ENCODE measurements at places on chromosomes 1 and 21.

GRCh38 chr1:25563330-25564215, 20.2 kb downstream of the LDLRAP1 start:
- no peak for DNase-seq

DNA sequence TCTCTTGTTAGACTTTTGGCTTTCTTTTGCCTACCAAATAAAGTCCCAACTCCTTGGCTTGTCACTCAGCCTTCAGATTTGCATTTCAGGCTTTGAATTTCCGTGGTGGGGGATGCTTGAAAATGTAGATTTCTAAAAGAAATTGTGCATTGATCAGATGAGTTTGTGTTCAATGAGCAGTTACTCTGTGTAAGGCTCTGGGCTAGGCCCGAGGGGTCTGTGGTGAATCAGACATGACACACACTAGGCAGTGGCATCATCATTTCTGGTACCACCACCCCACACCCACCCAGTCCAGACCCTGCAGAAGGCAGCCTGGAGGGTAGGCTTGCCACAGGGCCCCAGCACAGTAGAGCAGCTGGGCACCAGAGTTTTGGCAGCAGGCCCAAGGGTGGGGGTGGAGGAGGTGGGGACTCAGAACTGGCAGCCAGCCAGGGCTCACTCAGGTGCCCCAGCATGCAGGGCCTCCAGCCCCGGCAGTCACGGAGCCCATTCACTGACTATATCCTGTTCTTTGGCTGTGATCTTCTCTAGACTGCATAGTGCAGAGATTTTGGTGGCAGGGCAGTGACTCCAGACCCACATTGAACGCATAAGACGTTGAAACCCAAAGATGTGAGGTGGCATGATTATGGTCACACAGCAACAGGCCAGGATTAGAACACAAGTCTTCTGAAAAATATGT, 97.2 kb upstream of the ARTN start:
- DNase-seq = peak; percentile 31

DNA sequence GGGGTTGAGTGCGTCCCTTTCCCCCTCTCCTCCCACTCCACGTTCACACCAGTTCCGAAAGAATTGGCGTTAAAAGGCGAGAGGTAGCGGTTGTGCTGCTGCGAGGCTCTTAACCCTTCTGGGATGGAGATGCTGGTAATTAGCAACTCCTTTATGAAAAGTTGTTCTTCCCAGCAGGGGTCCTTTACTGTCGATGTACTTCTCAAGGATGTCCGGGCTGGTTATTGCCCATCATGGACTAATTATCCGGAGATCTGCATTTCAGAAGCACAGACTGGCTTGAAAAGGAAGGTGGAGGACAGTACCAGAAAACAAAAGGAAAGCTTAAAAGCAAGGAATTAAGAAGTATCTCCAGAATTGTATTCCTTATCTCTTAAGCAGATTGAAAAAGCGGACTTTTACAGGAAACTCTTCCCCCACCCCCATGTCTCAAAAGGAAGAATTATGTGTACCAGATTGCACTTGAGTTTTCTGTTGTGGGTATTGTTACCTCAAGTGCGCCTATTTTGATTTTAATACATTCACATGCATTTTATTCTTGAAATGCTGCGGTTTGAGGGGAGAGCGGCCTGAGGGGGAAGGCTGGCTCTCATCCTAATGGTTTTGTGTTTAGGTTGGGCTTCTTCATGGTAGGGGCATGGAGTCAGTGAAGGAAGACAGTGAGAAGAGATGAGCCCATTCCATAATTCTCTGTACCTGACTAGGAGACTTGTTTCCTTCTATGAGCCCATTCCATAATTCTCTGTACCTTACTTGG, 1.5 kb downstream of the AK4 start:
- peak; percentile 15 for DNase-seq

DNA sequence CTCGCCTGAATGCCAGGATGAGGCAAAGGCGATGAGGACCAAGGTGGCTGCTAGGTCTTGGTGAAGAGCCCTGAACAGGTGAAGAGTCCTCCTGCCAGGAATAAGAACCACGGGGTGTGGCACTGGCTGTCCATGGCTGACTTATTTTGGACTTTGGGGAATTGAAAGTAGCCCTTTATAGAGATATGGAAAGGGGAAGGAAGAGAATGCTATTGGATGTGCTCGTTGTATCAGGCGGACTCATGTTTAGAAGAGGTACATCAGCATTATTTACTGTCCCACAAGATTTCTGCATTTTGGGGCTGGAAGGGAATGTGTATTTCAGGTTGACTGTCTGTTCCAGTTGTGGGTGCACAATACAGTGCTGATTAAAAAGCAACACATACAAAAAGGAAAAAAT, 465.8 kb downstream of the DSCAM start:
- no peak for DNase-seq

DNA sequence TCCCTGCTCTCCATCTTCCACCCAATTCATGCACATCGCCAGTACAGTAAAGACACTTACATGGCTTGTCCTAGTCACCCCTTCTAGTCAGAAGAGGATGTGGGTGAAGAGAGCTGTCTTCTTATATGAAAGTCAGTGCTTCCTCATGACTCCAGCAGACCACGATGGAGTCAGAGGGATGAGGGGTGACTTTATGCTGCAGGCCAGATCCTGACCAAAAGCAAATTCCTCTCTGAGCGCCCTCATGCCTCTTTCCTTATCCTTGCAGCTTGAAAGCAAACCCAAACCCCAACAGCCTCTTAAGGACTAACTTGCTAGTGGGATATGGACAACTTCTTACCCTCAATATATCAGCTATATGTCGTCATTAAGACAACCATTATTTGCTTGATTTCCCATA, 348.2 kb upstream of the DUSP10 start:
- DNase-seq = peak; percentile 87

DNA sequence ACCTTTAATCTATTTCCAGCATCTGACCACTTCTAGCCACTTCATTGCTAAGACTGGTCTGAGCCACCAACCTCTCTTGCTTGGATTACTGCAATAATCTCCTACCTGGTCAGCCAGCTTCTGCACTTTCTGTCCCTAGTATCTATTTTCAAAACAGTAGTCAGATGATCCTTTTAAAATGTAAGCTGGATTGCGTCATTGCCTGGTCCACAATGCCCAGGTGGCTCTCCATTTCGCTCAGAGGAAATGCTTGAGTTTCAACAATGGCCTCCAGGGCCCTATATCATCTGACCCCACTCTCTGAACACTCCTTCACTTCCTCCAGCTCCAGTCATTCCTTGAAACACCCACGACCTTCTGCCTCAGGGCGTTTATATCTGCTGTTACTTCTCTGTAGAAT, 2.3 kb downstream of the FYB2 start:
- no peak for DNase-seq

GRCh38 chr1:119485201-119485600, 21.8 kb upstream of the HSD3B1 start:
- DNase-seq = no peak

GRCh38 chr1:169110689-169111447, 4.4 kb downstream of the ATP1B1 start:
- no peak for DNase-seq

- no peak for DNase-seq
Observed at GRCh38 chr1:54111624-54112023, 41.2 kb downstream of the CDCP2 start.

DNA sequence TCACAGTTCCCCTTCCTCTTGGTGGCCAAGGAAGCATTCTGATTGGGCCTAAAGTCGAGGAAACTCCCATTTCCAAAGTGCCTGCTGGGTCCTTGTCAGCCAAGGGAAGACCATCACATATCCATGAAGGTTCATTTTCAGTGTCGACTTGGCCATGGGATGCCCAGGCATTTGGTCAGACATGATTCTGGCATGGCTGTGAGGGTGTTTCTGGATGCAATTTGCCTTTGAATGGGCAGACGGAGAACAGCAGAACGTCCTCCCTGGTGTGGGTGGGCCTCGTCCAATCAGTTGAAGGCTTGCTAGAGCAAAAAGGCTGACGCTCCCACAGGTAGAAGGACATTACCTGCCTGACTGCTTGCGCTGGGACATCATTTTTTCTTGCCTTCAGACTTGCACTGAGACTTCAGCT, 48.3 kb upstream of the LBR start:
- no peak for DNase-seq

DNA sequence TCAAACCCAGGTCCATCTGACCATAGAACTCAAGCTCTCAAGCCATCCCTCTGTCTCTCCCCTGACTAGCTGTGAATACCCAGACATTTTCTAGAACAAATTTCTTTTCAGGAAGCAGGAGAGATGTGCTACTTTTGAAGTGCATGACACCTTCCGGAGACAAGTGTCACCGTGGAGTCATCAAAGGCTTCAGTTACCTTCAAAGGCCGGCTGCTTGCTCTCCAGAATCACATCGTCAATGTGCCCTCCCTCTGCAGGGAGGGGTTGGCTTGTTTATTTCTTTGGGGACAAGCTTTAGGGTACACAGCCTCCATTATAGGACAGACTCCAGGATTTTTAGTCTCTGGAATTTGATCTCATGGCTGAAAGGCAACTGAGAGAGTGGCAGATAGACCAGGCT, 37.7 kb upstream of the IGSF21 start:
- no peak for DNase-seq

DNA sequence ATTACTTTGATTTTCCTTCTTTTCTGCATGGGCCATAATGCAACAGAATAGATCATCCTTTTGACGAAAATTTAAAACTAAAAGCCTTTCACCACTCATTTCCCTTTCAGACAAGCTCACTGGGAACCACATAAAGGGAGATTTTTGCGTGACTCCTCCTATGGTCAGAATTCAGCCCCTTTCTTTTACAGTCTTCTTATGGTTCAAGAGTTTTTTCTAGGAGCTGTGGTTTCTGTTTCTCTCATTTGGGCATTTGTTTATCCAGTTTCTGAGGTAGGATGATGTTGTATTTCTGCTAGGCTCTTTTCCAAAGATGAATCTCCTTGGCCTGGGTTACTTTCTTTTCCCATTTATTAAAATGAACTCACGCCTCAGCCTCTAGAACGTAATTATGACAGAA, 16.9 kb downstream of the RGS1 start:
- no peak for DNase-seq

DNA sequence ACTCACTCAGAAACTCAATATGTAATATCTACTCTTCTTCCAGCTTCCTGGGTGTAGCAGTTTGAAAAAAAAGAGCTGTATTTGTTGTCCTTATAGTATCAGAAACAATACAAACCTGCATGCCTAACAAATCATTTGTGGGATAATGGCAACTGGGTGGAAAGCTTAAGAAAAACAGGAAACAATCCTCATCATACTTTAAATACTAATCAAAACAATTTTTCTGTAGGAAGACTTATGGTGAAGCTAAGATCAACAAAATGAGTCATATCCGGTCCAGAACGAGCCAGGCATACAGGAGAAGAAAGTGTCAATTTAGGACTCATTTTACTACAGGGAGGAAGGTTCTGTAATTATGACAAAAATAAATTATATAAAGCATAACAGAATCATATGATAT, 181.8 kb upstream of the ADGRL4 start:
- peak; percentile 16 for DNase-seq

GRCh38 chr21:29254550-29254949, 44.2 kb upstream of the BACH1 start:
- no peak for DNase-seq

GRCh38 chr1:12078575-12078937, 15.5 kb downstream of the TNFRSF8 start:
- DNase-seq = no peak
